ENCODE measurements at places on chromosomes 5 and 9.

DNA sequence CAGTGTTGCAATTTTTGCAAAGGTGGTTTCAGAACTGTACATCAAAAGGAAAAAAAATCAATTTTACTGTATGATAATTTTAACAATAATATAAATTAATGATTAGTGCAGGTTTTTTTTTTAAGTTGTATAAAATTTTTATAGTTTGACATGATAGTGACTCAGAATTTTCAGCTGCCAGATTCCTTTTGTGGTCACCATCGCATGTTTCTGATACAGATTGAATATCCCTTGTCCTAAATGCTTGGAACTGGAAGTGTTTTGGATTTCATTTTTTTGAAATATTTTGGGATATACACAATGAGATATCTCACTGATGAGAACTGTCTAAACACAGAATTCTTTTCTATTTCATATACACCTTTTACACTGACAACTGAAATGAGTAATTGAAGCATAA is 361.3 kb downstream of the RAB3C start:
- DNase-seq: no peak

- no peak for DNase-seq
Observed at GRCh38 chr5:136046246-136046645, 17.5 kb downstream of the TGFBI start.

- no peak for DNase-seq
Observed at GRCh38 chr9:100670719-100671118, 92.8 kb downstream of the CAVIN4 start.

- no peak for DNase-seq
Observed at GRCh38 chr9:109369285-109369684, 48.4 kb upstream of the EPB41L4B start.

GRCh38 chr9:121449786-121450185 is 49.9 kb downstream of the GGTA1 start:
- no peak for DNase-seq

DNA sequence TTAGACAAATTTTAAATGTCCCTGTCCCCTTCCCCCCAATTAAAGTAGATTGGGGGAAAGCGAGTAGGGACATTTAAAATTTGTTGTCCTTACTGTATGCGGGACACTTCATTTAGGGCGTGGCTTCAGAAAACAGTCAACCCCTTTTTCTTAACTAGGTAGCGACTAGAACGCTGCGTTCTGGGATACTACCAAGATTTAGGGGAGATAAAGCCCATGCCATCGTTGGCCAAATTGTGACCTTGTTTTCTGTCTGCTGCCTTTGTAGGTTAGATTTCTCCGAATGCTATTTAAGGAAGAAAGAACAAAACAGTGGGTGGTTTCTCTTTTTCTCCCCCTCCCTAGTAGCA is 1.2 kb downstream of the CKS2 start:
- no peak for DNase-seq

DNA sequence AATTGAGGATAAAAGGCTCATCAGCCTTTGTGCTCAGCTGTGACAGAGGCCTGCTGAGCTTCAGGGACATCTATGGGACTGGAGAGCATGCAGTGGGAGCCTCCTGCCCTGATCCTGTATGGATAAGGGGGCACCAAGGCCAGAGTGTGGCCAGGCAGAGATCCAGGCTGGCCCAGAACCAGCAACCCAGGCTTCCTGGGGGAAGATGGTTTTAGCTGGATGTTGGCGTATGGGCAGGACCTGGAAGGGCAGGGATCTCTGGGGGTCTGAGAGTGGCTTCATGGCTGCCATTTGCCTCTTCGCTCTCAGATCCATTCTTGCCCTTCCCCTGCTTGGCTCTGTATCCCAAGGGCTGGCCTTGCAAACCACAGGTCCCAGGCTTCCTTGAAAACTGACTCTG is 169.9 kb downstream of the MACROH2A1 start:
- no peak for DNase-seq

GRCh38 chr5:132132138-132132537 is 58.5 kb downstream of the CSF2 start:
- DNase-seq: no peak

DNA sequence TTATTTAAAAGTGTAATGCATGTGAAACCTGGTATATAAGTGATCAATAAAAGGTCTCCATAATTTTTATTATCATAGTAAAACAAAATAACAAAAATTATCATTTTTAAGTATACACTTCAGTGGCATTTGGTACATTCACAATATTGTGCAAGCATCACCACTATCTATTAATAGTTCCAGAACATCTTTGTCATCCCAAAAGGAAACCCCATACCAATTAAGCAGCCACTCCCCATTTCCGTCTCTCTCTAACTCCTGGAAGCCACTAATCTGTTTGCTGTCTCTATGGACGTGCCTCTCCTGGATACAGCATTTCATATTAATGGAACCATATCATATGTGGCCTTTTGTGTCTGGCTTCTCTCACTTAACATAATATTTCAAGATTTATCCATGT is 7.6 kb downstream of the OLFML2A start:
- DNase-seq: no peak

DNA sequence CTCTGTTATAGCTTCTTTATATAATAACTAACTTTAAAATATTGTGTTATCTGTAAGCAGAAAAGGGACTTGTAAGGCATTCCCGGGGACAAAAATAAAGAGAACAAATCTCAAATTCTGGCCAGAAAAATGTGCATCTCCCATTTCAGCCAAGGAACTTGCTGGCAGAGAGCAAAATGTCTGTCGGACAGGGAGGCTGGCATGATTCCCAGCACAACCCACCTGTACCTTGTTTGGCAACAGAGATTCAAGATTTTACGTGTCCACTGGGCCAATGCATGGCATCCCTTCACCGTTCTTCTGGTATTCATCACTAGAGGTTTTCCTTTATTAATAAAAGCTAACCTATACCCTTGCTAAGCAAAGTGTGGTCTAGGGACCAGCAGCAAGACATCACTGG is 566.6 kb downstream of the PSAT1 start:
- DNase-seq: no peak

- no peak for DNase-seq
Observed at GRCh38 chr9:5043381-5043780, 58.3 kb downstream of the JAK2 start.

DNA sequence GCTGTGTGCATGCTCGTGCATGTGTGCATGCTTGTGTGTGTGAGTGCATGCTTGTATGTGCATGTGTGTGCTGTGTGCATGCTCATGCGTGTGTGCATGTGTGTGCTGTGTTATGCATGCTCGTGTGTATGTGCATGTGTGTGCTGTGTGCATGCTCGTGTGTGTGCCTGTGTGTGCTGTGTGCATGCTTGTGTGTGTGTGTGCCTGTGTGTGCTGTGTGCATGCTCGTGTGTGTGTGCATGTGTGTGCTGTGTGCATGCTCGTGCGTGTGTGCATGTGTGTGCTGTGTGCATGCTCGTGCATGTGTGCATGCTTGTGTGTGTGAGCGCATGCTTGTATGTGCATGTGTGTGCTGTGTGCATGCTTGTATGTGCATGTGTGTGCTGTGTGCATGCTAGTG is 30.3 kb upstream of the SH3PXD2B start:
- DNase-seq: no peak

DNA sequence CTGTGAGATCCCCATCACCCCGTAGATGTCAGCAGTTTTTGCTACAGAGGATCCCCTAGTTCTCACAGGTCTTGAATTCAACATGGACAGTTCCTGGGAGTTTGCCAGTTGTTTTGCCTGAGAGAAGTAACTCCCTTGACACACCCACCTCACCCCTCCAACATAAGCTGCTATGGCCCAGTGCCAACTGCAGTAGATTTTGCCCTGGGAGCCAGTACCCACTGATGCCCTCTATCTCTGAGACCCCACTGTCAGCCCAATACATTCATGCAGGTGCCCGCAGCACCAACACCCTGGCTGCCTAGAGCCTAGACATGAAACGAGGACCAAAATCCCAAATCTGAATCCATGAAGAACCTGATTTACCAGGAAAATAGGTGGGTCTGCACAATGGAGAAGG is 583.9 kb upstream of the CTNND2 start:
- no peak for DNase-seq

- no peak for DNase-seq
Observed at GRCh38 chr9:36029765-36030528, 6.8 kb upstream of the RECK start.

DNA sequence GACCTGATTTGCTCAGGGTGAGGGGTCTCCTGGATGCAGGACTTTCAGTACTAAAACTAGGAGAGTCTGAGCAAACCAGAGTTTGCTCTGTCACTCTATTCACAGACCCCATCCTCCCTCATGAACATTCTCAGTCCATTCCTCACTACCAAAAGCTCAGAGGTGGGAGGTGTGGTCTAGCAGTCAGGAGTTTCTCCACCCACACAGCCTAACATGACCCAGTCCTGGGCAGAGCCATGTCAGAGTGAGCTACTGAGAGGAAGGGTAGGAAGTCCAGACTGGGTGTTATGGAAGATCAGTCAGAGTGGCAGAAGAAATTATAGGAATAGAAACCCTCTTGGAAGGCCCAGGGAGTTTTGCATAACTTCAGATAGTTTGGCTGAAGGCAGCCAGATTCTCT is 113.3 kb upstream of the GRAMD2B start:
- DNase-seq: no peak

DNA sequence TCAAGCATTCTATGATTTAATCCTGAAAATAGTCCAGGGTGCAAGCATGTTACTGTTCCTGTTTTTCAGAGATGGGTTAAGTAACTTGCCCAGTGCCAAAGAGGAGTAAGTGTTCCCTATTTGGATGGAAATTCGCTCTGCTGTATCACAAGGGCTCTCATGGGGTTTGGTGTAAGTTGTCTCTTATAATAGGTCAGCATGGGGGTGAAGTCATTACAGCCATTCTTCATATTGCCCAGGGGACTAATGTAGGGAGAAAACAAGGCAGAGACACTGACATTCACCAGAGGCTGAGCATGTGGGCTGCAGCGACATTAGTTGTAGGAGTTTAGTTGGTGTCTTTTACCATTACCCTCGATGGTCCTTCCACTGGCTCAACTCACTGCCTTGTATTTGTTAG is 142.1 kb upstream of the GLRA1 start:
- no peak for DNase-seq

DNA sequence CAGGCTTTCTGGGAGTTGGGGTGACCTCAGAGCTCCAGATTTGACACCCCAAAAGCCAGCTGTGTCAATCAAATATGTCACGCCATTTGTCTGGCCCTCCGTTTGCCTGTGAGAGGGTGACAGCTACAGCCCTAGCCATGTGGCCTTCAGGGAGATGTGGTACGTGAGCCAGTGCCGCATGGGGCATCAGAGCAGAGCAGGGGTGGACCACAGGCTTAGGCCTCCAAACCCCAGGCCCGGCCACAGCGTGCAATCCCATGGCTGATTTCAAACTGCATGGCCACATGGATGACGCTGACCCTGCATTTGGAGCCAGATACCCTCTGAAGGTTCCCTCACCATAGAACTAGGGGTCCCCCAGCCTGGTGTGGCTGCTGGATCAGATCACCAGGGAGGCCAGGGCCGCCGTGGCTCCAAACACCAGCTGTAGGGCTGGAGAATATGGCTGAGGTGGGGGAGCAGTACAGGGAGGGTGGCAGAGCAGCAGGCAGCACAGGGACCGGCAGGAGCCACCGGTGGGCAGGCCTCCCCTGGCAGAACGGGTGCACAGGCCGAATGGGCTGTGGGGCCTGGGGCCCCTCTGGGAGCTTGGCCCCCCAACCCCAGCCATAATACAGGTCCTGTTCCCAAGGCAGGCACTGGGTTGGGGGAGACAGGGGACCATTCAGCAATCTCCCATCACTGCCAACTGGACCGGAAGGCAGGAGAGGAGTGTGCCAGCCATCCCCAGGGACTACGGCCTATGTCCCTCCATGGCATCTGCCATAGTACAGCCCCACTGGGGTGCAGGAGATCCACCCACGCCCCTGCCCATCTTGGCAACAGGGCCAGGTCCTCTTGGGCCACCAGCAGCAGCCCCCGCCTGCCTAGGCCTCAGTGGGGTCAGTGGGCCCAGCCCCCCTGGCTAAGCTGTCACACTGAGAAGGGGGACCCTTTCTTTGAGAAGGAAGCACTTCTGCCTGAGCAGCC is 1.5 kb downstream of the SAPCD2 start:
- no peak for DNase-seq

- no peak for DNase-seq
Observed at GRCh38 chr5:127649018-127649439, at the start of gene CTXN3. Gene CTXN3, plus strand, starts transcription at chr5:127649082. Its CDS starts 8,440 bp downstream, at chr5:127657522.

DNA sequence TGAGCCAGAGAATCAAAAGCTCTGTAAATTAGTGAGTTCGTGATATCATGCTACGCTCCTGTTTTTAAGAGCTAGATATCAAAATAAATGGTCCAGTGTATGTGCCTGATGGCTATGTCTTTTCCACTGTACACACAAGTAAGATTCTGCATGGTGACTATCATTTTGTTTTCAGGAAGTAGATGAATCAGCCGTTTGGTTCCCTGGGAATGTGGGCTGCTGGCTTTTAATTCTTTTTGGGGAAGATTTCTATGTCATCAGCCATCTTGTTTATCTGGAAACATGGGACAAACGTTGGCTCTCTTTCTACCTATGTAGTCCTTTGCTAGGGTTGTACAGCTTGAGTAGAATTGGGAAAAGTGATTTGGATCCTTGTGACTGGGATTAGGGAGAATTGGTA is 126.7 kb downstream of the GRIA1 start:
- DNase-seq: no peak

DNA sequence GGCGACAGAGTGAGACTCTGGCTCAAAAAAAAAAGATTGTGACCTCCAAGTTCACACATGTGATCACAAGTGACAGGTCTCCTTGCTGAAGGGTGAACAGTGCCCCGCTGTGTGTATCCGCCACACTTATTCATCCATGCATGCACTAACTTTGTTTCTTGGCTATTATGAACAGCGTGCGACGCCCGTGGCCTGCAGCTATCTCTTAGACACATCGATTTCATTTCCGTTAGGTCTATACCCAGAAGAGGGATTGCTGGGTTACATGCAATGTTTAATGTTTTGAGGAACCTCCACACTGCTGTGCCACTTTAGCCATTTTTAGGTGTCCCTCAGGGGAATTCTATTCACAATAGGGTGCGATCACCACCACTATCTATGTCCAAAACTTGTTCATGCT is 12.1 kb upstream of the EGFL7 start:
- no peak for DNase-seq

Measured in stimulated activated CD8-positive, alpha-beta memory T cell treated with anti-CD3 and anti-CD28 coated beads, Interleukin-12 subunit alpha, Interleukin-12 subunit beta, amount 100 ng/mL, for 4 hours (primary cell).